DMS79 treated with DMSO at 0.1 percent for 48 hours (cell line): ENCODE measurements at places on chromosomes 6 and 20.
A peak's percentile ranks its signal among the peaks of the same experiment; 100 is the strongest.

- DNase-seq: peak; percentile 15
Measured at GRCh38 chr20:13105864-13106457, 97.2 kb downstream of the SPTLC3 start.

- no peak for DNase-seq
Measured at GRCh38 chr6:36050305-36050704, 22.7 kb downstream of the MAPK14 start.

DNA sequence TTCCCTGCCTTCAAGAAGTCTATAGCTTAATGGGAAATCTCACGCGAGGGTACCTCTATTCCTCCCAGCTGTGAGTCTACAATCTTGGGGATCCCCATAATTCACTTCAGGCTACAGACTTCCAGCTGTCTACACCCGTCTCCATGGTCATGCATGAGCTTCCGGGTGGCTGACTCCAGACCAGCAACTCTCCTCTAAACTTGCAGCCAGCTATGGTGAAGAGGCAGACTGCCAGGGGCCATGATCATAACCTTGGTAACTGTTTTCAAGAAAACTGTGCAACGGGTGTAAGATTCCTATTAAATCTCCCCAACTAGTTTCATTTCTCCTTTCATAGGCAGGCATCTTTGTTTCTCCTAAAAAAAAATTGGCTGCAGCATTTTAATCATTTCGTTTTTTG, 534.4 kb upstream of the CHD6 start:
- DNase-seq: no peak

DNA sequence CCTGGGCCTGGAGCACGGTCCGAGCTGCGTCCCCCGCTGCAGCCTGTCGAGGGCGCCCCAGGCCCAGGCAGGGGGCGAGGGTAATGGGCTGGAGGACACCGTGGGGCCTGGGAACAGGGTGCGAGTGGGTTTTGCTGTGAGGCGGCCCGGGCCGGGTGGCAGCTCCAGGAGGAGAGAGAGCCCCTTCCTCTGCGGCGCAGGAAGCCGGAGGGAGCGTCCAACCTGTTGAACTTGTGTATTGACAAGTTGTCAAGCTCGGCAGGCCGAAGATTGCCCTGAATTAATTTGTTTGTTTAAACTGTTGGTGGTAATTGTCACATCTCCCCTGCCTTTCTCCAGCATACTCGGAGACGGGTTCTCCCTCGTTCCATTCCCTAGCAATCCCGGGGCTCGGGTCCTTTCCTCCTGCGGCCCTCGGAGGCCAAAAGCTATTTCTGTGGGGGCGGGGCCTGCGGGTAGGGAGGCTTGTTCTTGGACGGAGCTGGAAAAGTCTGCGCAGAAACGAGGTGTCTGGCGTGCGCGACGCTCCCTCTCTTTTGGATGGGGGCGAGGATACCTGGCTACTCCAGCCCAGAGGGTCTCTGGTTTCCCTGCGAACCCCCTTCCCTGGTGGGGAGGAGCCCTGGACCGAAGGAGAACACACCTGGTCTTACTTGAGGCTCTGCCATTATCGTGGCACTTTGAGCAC, 9.9 kb downstream of the NR2E1 start:
- no peak for DNase-seq
